ENCODE measurements at places on chromosomes 6 and 20.
A peak's percentile ranks its signal among the peaks of the same experiment; 100 is the strongest.

DNA sequence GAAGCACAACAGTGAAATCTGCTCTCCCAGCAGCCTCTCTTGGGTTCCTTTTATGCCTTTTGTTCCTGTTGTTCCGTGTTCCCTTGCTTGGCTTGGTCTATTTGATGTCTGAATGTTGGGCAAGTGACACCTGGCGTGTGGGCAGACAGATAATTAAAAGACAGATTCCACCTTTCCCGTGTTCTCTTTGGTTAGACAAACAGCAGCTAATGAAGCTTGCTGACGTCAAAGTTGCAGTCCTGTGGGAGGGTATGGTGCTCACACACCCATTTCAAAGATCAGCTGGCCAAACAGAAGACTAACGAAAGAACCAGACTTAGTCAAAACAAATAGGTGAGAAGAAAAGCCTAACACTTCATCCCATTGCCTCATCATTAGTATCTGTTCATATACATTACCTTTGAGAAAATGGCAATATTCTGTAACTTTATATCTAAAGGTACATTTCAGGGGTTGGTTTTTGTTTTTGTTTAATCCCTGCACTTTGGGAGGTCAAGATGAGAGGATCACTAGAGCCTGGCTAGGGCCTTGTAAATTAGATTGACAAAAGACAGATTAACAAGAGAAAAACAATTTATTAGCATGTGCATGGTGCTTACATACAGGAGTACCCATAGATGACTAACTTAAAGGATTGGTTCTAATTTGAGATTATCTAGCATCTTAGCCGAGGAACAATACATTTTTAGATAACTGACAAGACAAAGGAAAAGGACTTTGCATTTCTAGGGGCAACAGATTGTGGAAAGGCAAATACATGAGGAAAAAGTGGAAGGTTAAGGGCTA is 48.9 kb upstream of the TNFRSF21 start:
- no peak for DNase-seq

- no peak for DNase-seq
These were observed 109.6 kb downstream of the SLC22A3 start for GRCh38 chr6:160457823-160458222.

DNA sequence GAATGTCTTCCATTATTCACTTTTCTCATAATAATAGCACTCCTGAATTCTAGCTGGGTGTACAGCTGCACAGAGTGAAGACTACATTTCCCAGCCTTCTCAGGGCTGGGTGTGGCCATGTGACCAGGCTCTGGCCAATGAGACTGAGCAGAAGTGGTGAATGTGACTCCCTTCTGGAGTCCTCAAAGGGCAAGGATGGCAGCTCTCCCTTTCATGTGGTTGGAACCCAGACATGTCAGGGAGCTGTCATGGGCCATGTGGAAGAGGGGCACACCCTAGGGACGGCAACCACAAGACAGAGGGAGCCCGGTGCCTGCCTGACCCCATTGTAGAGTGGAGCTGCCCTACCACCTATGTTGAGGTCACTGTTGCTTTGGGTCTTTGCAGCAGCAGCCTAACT is 312.8 kb upstream of the SULF2 start:
- DNase-seq, result no peak

DNA sequence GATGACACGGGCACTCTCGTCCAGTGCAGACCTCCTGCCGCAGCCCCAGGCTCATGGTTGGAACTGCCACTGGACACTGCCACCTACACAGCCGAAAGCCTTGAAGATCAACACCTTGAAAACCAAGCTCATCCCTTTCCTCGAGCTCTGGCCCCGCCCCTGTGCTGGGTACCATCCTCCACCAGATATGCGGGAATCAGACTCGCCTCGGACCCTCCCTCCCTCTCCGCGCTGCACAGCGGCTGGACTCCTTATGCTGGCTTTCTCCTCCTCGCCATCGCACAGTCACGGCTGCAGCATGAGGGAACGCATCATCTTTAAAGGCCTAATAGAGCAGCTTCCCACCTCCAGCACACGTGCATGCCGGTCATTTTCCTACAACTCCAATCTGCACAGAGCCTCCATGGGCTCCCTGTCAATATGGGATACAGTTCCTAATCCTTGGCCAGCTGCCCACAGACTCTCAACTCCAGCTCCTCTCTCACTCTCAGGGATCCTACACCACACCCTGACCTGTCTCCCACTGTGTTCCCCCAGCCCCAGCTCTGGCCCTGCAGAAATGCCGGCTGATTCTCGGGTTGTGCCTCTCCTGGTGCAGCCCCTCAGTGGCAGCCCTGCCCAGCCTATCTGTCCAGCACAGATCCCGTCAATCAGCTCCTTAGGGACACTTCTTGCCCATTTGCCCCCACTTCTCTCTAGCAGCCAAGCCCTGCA is 23.2 kb downstream of the TXNDC5 start:
- DNase-seq, result no peak

DNA sequence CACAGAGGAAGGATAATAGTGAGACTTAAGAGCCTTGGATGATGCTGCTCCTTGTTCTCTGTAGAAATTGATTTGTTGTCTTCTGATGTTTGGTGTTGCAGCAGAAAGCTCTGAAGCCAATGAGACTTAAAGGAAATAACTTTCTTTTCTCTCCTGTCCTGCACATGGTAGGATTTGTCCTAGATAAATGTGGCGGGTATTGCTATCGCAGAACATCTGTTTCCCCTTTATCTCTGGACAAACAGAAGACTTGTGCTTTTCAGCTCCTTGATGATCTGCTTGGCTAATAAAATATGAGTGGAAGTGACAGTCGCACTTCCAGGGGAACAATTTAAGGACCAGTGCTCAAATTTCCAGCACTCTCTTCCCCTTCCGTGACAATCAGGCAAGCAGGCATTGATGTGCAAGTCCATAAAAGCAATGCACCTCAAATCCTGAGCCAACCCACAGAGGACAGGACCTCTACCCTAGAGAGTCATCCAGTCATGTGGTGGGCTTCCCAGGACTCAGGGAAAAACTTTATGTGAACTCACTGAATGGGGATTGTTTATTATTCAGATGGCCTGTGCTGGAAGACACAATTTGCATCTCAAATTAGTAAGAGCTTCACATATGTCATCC is 9.9 kb upstream of the NCR2 start:
- no peak for DNase-seq

- no peak for DNase-seq
These were observed 114.8 kb downstream of the FOXO3 start for GRCh38 chr6:108675226-108676200.

DNA sequence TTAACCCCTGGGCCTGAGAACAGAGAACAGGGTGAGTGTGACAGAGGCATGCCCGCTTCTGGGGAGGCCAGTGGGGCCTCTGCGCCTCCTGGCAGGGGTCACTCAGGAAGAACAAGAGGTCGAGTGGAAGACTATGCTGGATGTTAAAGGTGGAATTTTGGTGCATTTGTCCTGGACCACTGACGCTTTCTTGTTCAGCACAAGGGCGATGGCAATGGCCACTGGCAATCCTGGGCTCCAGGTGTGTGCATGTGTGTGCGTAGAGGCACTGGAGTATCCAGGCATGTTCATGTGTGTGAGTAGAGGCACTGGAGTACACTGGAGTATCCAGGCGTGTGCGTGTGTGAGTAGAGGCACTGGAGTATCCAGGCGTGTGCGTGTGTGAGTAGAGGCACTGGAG is 23.5 kb upstream of the NPBWR2 start:
- no peak for DNase-seq

DNA sequence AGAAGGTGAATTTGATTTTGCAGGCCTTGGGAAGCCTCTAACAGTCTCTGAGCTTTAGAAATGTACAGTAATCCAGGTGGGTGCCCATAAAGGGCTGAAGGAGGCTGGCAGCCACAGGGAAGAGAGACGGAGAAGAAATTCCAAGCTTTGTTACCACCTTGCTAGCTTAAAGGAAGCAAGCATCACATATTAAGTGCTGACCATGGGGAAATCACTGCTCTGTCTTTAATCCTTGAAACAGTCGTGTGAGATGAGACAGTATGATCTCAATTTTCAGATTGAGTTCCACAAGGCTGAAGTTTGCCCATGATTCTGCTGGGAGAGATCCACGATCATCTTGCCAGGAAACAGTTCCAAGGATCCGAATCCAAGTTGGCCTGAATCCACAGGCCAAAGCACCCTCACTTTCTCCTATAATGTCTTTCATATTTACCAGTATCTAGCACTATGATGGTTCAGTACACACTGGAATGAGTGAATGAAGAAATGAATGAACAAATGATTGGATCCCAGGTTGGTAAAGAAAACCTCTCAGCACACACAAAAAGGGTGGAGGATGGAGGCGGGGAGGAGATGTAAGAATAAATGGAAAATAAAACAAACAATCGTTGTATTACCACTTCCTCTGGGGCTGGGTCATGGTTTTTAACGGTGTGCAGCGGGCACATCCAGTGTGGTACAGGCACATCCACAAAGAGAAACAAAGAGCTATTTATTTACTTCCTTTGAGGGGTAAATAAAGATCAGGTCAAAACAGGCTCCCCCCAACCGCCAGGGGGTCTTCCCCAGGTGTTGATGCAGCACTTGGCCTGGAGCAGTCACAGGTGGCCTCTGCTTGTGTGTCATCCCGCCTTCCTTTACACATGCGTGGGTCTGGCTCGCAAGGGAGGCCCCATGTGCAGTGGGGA is 28.2 kb upstream of the TAF8 start:
- DNase-seq, result peak; percentile 76

DNA sequence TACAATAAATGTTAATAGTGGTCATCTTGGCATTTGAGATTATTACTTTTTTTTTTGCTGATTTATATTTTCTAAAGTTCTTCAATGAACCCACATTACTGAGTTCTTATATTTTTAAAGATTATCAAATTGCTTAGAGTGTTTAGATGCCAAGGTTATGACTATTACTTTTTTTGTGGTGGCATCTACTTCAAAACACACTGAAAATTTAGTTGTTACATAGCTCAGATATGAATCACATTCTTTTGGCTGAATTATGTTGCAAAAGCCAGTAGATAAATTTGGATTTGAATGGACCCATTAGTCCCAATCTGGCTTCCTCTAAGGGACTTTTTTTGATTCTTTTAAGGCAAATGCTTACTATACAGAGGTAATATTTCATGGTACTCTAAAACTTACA is 8.9 kb downstream of the UTRN start:
- DNase-seq, result no peak

GRCh38 chr6:52286798-52287432 is 2.4 kb upstream of the MCM3 start:
- DNase-seq, result peak; percentile 61

DNA sequence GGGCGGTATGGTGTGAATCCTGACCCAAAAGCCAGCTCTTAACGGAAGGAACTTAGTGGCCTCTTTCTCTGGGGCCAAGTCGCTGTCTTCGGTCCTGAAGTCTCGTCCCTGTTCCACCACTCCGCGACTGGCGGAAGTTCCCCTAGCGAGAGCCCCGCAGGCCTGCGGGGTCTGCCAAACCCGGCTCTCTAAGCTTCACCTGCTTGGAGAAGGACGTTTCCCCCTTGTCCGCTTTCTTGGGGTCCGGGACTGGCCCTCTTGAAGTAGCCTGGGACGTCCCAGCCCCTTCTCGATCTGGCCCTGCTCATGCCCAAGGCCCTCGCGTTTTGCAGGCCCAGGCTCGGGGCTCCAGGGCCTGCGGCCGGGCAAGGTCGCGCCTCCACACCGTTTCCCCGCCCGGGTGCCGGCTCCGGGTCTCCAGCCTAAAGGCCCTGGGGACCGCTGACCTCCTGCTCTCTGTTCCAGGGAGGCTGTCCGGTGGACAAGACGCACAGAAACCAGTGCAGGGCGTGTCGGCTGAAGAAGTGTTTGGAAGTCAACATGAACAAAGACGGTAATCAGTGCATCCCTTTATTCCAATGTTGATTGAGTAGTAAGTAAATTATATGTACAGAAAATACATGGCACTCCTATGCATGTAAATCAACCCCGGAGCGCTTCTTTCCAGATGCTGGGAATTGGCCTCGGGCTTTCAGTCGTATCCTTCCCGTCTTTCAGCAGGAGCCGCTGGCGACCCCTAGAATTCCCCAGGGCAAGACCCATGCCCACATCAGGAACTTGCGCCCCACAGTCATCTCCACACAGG is 8.8 kb downstream of the NR2E1 start:
- DNase-seq, result no peak

- no peak for DNase-seq
These were observed 6.7 kb upstream of the GFOD1 start for GRCh38 chr6:13494137-13494536.

DNA sequence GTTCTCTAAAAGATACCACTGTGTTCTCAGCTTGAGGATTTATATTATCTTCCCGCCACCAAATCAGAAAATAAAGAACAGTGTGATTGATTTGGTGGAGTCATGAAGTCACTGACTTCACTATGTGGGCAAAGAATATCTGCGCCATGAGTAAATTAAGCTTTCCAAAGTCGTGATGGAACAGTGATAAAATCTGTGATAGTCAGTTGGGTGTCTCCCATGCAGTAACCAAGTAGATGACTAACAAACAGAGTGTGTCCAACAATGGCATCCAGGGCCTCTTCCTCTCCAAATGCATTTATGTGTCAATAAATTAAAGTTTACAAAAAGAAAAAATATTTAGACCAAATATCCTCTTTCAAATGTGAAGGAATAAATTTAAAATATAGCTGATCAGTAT is 87.0 kb upstream of the DST start:
- no peak for DNase-seq

- no peak for DNase-seq
These were observed 33.1 kb upstream of the MCUR1 start for GRCh38 chr6:13847326-13848050.

DNA sequence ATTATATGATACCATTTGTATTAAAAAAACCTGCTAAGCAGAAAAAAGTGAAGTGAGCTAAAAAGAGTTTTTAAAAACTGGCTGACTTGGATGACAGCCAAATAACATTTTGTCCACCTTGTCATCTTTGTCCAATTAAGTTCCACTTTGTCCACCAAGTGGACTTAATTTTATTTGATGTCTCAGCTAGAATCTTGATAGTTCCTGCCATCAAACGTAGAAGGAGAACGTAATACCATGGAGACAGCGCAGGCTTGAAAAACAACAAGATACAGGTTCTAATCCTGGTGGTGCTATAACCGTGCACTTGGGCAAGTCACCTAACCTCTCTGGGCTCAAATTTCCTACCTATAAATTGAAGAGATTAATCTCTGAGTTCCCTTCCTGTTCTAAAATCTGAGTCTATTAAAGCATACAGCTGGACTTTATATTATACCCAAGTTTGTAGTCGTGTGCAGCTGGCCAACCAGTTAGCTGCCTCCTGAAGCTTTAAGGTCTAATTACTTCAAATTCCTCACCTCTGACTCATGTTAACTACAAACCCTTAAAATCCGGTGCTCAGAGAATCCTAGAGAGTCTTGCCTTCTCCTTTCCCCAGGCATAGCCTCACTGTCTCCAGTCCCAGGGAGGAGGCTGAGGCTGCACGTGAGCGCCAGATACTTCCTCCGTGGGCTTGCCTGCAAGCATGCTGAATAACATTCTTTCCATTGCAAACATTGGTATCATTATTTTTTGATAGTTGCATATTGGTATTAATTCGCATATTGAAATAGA is 16.8 kb downstream of the TMEM244 start:
- no peak for DNase-seq

- peak; percentile 58 for DNase-seq
These were observed 70.3 kb downstream of the SCAND1 start for GRCh38 chr20:35883778-35884540.
